NCI-H460 (cell line): ENCODE measurements at places on chromosomes 6 and 20.

DNA sequence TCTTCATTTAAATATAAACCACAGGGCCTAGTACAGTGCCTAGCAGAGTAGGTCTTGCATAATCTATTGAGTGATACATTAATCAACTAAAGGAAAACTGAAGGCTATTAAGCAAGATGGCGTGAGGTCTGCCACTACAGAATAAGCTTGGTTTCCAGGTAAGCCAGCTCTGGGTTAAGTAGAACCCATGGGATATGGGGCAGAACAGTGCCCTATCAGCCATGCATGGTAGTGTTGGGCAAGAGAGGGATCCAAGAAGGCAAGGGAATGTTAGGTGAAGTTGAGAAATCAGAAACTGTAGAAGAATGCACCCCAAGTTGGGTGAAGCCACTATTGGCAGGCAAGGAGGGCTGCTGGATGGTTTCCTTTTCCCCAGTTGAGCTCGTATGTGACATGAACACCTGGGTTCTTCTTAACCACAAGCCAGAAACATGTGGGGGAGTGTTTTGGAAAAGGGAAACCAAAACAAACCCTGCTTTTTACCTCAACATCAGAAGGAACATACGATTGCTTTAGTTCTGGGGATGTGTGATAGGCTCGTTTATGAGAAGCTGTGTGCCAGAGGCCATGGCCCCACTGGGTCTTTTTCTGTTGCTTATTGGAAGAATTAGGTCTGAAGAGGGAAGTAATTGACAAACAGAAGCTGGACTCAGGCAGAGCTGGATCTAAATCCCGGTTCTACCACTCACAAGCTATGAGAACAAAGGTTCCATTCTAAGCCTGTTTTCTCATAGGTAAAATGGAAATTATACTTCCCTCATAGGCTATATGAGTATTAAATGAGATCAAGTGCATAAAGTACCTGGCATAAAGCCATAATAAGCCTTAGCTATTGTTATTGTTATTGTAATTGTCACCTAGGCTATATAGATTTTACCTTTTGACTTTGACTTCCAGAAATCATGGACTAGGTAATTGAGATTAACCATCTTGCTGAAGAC, 33.5 kb downstream of the NEDD9 start:
- DNase-seq = no peak

GRCh38 chr6:31945154-31945506, 765 bp upstream of the CFB start:
- DNase-seq = no peak

- no peak for DNase-seq
These were observed 239.2 kb upstream of the FKBP1C start for GRCh38 chr6:62971976-62972658.

- DNase-seq = no peak
These were observed 195.1 kb upstream of the CITED2 start for GRCh38 chr6:139569566-139569965.

- peak; percentile 17 for DNase-seq
These were observed 307.9 kb upstream of the SLC35B3 start for GRCh38 chr6:8743170-8743745.

- peak; percentile 38 for DNase-seq
These were observed 72.7 kb downstream of the METTL24 start for GRCh38 chr6:110285306-110286060.
